ENCODE measurements at places on chromosomes 2 and 18.

DNA sequence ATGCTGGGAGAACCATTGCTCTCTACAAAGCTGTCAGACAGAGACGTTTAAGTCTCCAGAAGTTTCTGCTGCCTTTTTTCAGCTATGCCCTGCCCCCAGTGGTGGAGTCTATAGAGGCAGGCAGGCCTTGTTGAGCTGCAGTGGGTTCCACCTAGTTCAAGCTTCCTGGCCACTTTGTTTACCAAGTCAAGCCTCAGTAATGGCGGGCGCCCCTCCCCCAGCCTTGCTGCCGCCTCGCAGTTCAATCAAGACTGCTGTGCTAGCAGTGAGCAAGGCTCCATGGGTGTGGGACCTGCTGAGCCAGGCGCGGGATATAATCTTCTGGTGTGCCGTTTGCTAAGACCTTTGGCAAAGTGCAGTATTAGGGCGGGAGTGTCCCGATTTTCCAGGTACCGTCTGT, 52.7 kb upstream of the SCYGR2 start:
- ATAC-seq: no peak

DNA sequence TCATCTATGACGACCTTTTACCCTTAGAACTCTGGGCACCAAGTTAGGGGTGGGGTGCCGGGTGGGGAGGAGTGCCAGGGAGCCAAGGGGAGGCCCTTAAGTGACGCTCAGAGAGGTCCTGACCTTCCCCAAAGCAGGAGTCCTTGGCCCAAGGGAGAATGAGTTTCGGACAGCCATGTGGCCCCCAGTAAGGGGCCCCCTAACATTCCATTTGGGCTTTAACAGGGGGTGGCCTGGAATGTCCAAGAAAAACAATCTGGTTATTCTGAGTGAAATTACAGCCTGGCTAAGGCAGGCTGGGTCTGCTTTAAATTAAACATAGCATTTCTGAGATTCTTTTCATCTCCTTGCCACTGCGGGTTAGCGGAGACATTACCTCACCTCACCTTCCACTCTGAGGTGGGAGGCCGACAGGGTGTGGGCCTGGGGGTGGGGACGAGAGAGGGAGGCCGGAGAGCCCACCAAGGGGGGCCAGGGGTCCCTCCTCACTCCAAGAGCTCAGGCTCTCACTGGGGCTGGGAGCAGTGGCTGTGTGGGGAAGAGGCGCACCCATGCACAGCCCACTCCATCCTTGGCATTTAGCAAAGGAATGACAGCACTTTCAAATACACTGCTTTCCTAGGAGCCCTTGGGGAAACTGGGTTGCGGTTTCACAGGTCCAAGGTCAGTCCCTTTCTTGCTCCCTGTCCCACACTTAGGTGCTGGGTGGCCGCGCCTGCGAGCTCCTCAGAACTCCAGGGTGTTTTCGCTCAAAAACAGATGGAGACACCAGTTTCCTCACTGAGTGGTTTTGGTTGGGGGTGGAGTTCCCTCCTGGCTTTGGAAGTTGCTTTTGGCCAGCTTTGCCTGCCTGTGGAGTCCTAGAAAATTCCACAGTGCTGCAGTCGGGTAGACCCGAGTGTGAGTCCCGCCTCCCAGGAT, 107.4 kb downstream of the POLR1A start:
- ATAC-seq: peak; percentile 84

- no peak for ATAC-seq
Observed at GRCh38 chr2:126753501-126754212, 97.7 kb downstream of the GYPC start.

DNA sequence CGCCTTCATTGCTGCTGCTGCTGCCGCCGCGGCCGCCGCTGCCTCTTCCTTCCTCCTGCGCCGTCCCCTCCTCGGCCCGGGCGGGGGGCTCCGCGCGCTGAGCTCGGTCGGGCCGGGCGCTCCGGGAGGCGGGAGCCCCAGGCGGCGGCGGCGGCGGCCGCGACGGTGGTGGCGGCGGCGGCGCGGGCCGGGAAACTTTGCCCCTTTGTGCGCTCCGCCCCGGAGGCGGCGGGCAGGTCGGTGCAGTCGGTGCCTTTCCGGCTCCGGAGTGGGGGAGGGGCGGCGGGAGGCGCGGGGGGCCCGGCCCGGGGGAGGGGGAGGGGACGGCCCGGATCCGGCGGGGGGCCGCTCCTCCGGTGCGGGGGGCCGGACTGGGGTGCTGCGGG, 205 bp downstream of the TET3 start:
- ATAC-seq: no peak

DNA sequence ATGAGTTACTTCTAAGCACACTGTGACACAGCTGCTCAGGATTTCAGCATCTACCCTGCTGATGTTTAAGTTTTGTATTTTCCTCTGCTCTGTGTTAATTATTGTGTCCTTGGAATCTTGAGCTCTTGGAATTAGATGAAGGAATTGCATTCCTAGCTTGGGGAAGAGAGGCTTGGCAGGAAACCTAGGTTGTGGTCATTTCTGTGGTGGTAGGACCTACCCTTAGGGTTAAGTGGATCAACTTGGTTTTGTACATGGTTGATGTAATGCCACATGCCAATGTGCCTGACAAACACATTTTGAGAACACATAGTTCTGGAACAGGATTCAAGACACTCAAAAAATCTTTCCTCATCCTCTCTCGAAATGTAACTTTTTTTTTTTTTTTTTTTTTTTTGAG, 264.5 kb upstream of the MEX3C start:
- no peak for ATAC-seq

- ATAC-seq: no peak
Observed at GRCh38 chr2:71880846-71881610, 266.6 kb downstream of the CYP26B1 start.

DNA sequence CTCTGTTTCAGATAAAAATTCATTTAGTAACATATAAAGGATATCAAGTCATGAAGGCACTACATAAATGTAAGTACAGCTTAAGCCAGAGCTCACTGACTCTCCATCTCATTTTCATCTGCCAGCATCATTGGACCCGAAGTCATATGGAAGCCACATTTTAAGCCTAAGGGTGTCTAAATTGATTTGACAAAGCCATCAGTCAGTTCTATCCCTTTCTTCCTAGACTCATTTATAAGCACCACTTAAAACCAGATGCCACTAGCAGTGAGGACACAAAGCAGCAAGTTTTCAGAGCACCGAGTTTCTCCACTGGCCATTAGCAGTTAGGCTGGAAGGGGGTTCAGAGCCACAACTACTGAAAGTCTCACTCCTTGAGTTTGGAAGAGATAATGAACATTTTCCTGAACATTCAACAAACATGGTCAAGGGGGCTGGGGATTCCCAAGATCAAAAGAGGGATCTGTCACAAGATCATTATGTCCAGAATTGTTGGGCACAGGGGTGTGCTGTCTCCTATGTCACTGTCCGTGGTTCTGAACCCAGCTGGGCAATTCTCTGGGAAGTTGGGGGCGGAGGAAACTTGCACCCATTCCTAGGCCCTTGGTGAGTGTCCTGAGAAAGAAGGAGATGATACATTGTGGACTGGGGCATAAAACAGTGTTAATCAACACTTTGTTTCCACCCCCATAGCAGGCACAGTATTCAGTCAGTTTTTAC, 158.5 kb upstream of the LMAN1 start:
- ATAC-seq: peak; percentile 44

- peak; percentile 64 for ATAC-seq
Observed at GRCh38 chr2:61179701-61180639, 18.0 kb downstream of the C2orf74 start.

GRCh38 chr2:191012845-191013681, 908 bp downstream of the STAT1 start:
- peak; percentile 59 for ATAC-seq

DNA sequence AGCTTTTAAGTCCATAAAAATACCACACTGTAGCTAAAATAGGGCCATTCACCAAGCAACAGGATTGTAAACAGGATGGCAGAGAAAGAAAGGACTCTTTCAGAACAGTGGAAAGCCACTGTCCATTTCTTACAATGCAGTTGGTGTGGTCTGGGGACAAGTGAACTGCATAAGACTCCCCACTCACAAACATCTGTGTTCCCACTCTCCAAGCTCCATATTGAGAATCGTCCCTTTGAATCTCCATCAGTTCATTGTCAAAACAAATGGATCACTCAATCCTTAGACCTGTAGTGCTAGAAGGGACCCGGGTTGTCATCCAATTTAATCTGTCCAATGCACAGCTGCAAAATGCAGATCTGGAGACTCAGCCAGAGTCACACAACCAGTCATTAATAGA, 347.4 kb upstream of the KLHL29 start:
- no peak for ATAC-seq

DNA sequence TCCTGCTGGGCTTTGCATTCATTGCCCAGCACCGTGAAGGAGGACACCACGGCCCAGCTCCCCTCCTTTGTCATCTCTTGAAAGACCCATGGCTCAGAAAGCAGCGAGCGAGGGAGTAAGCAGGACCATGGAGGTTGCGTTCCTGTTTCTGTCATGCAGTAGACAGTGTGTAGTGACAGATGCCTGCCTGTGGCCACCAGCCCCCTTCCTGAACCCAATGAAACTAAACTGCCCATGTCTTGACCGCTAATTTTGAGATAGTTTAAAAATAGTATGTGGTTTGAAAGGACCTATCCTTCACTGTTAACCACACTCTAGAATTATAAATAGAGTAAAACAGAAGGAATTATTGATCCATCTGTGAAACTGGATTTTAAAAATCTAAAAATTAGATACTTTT, 88.2 kb downstream of the ASAP2 start:
- ATAC-seq: no peak

GRCh38 chr2:8133913-8134472, 547.9 kb upstream of the ID2 start:
- no peak for ATAC-seq

DNA sequence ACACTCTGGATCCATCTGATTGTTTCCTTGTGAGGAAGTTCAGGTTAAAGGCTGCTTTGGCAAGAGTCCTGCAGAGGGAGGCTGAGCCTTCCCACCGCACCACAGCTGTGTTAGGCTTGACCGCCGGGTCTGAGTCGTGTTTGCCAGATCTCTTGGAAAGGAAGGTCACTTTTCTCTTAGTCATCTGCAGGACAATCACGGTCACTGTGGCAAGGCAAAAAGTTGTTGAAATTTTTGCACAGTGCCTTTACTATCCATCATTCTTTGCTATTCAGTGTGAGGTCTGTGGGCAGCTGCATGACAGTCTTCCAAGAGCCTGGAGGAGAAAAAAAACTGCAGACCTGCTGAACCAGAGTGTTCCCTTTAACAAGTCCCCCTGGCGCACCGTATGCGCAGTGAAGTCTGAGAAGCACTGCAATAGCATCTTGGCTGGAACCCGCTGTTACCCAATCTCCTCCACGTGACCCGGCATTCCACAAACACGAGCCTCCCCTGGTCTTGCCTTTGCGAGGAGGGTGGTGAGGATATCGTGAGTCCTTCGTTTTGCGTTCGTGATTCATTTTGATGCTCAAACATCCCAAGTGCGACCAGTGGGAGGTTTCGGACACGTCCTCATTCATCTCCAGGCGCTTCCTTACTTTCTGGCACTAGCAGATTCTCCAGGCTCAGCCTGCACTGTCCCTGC, 23.0 kb downstream of the BIN1 start:
- ATAC-seq: peak; percentile 23

GRCh38 chr2:236962816-236963215, 122.9 kb upstream of the COPS8 start:
- no peak for ATAC-seq

DNA sequence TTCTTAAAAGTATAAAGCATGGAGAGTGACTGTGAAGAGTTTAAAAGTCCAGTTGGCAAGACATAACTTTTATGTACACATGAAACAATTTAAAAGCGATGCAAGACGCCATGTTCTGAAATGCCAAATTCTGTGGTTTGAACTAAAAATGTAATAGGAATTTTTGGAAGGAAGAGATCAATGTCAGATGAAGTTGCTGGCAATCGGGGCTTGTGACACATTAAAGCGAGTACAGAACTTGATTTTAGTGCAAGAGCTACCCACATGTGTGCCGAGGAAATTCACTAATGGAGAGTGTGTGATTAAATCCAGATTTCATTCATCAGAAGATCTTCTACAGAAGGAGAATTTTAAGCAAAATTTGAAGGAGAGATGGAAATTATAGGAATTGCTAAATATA, 220.2 kb upstream of the CCDC68 start:
- ATAC-seq: peak; percentile 65

DNA sequence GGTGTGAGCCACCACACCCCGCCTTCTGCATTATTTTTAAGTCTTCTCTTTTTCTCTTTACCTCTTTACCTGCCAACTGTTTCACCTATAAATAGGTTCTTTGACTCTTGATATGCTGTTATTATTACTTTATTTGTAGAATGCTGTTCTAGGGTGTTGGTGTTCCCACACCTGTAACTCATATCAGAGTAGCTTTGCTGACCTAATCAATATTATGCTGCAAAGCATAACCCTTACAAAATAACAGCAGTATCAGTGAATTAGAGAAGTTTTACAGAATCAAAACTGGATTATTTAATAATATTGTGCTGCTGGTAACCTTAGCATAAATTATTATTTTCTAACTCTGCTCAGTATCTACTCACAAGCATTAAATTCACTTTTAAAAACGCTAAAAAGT, 161.5 kb downstream of the FIGN start:
- ATAC-seq: no peak

DNA sequence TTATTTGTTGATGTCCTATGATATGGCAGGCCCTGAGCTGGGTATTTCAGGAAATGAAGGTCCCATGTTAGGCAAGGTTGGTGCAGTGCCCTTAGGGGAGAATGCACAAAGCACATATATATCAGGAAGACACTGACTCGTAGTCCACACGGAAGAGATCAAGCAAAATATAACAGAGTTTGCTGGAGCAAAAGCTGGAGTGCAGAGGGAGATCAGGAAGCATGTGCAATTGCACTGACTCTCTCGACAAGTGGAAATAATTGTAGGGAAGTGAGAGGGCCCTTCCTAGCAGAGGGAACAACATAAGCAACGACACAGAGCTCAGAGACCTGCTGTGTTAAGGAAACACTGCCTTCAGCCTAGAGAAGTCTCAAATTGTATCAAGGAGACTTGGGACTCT, 4.2 kb downstream of the ZNF385B start:
- ATAC-seq: no peak

DNA sequence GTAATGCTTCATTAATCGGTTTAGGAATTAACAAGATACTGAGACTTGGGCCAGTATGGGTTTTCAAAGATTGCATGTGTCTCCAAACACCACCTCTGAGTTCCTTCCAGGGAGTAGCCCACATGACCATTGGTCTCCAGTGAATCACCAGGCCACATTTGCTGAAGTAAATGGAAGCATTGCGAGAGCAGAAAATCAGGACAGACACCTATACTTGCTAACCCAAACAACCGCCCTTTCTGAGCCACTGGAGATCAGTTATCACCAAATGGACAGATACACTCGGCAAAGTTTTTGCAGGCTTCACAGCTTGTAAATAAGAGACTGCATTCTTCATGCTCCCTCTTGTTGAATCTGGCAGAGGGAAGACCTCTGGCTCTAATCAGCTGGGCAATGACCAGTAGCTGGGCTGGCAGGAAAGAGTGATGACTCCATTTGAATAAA, 40.9 kb downstream of the GATA6 start:
- ATAC-seq: no peak

GRCh38 chr2:216015722-216016464, 2.5 kb upstream of the MREG start:
- no peak for ATAC-seq

GRCh38 chr2:211132573-211132972, 576.2 kb downstream of the CPS1 start:
- ATAC-seq: no peak

- ATAC-seq: no peak
Observed at GRCh38 chr2:21353879-21354679, 230.3 kb downstream of the TDRD15 start.

GRCh38 chr2:213316001-213316735, 31.9 kb downstream of the SPAG16 start:
- peak; percentile 56 for ATAC-seq

GRCh38 chr18:50428531-50429206, 53.8 kb downstream of the SKA1 start:
- no peak for ATAC-seq
